ENCODE measurements at places on chromosomes 7 and 10. TPM values are rescaled to one million over a fixed set of nuclear protein-coding genes. Genes with fewer than 3 reads are reported as not detected.

RET gene
- total RNA-seq: 2.5 TPM

KCNIP2 gene
- 9.0 TPM for total RNA-seq

DNA sequence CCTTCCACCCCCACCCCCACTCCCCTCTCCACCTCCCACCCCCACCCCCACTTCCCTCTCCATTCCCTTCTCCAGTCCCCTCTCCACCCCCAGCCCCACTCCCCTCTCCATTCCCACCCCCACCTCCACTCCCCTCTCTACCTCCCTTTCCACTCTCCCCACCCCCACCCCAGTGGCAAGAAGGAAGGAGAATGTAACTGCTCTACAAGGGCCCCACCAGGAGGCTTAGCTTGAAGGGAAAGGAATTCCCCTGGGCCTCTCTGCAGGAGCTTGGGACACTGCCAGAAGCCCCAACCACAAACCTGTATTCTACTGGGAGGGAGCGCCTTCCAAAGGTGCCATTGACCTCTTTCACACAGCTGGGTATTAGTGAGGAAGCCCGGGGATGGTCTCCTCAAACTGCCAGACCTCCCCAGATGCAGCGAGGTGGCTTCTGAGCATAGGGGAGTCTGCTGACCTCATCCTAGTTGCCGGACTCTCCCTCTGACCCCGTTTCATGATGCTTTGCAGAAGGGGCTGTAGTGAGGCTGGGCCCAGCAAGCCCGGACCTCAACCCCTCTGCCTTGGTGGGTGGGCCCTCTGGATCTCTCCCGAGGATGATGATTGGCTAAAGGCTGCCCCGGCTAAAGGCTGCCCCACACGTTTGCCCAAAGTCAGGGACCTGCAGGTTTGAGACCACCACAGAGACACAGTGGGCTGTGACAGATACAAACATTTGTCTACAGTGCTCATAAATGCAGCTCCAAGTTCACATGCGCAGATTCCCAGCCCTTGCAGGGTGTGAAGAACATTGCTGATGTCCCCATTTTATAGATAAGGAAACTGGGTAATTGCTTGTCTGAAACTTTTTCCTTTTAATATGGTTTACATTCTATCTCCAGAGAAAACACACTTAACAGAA lies 2.9 kb downstream of the DEPP1 start:
- H3K27ac ChIP-seq: peak overlapping the region; percentile 11
- peaks cover 4% of the 10 kb centered on the region for H3K36me3 ChIP-seq
- no peaks in the 10 kb centered on the region for H3K27me3 ChIP-seq
- DNase-seq: peak; percentile 79
- H3K4me1 ChIP-seq: no peaks in the 10 kb centered on the region

GRCh38 chr7:26284477-26284876 lies 7.2 kb upstream of the SNX10 start:
- no peaks in the 10 kb centered on the region for H3K36me3 ChIP-seq
- H3K27ac ChIP-seq: no peak overlapping the region
- no peak overlapping the region for H3K4me3 ChIP-seq

GRCh38 chr10:50384238-50384637 lies 132.9 kb upstream of the ASAH2 start:
- no peaks in the 10 kb centered on the region for H3K27me3 ChIP-seq
- H3K4me1 ChIP-seq: peaks cover 5% of the 10 kb centered on the region
- DNase-seq: no peak

- no peaks in the 10 kb centered on the region for H3K4me1 ChIP-seq
- no peaks in the 10 kb centered on the region for H3K36me3 ChIP-seq
- H3K4me3 ChIP-seq: no peak overlapping the region
- no peak overlapping the region for H3K27ac ChIP-seq
- H3K27me3 ChIP-seq: no peaks in the 10 kb centered on the region
- DNase-seq: no peak
These were observed 25.9 kb upstream of the YAE1 start for GRCh38 chr7:39540320-39540719.

ADRA2A gene
- 11.5 TPM for total RNA-seq

GRCh38 chr10:92291921-92292845 lies 1.2 kb downstream of the MARCHF5 start:
- no peaks in the 10 kb centered on the region for H3K4me1 ChIP-seq
- H3K27ac ChIP-seq: peak overlapping the region; percentile 25
- H3K27me3 ChIP-seq: no peaks in the 10 kb centered on the region
- no peak for DNase-seq

- H3K36me3 ChIP-seq: no peaks in the 10 kb centered on the region
- no peak overlapping the region for H3K27ac ChIP-seq
- H3K4me1 ChIP-seq: no peaks in the 10 kb centered on the region
- peak; percentile 88 for DNase-seq
These were observed 33.0 kb downstream of the EN2 start for GRCh38 chr7:155490697-155491628.

DNA sequence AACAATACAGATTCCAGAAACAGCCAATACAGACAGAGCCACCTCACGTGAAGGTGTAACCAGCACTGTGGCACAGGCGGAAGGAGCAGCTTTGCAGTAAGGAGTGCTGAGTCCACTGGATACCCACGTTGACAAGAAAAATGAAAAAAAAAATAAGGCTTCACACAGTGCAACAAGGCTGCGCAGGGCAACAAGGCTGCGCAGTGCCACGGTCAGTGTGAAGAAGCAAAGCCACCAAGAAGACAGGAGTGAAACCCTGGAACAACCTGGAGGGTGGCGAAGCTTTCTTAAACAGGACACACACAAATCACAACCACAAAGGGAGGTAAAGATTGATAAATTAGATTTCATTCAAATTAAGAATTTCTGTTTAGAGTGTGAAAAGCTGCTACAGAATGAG lies 204.0 kb downstream of the MAD1L1 start:
- H3K36me3 ChIP-seq: no peaks in the 10 kb centered on the region
- H3K27me3 ChIP-seq: no peaks in the 10 kb centered on the region
- H3K4me3 ChIP-seq: no peak overlapping the region

GRCh38 chr7:42628054-42628453 lies 283.8 kb downstream of the C7orf25 start:
- H3K27ac ChIP-seq: no peak overlapping the region
- DNase-seq: no peak
- no peak overlapping the region for H3K4me3 ChIP-seq
- no peaks in the 10 kb centered on the region for H3K27me3 ChIP-seq
- H3K4me1 ChIP-seq: peaks cover 2% of the 10 kb centered on the region
- no peaks in the 10 kb centered on the region for H3K36me3 ChIP-seq

DNA sequence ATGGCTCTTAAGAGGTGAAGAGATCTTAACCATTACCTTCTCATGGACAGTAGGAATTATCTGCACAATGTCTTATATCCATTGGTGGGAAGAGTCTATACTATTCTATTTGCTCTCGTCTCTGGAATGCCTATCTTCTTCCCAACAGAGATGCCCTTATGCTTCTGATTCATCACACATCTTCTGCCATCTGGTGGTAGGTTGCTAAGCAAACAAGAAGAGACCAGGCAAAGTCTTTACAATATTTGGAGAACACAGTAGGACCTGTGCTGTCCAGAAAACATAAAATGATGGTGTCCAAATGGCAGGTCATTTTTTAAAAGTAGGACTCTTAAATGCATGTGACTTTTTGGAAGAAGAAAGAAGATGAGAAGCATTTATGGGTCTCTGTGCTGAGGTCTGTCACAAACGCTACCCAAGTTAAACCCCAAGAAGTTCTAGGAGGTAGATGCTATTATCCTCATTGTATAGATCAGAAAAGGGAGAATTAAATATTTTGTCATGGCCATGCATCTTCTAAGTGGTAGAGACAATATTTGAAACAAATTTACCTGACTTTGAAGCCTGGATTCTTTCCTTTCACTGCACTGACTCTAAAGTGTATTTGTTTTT lies 67.8 kb upstream of the NXPH1 start:
- no peaks in the 10 kb centered on the region for H3K36me3 ChIP-seq
- no peak overlapping the region for H3K4me3 ChIP-seq
- DNase-seq: no peak
- no peak overlapping the region for H3K27ac ChIP-seq
- H3K27me3 ChIP-seq: no peaks in the 10 kb centered on the region

- no peak overlapping the region for H3K4me3 ChIP-seq
- H3K27ac ChIP-seq: no peak overlapping the region
- peaks cover 4% of the 10 kb centered on the region for H3K36me3 ChIP-seq
- no peaks in the 10 kb centered on the region for H3K4me1 ChIP-seq
- no peak for DNase-seq
These were observed 201.3 kb downstream of the SLC25A13 start for GRCh38 chr7:96120445-96121225.

SLC26A5 gene
- total RNA-seq: 0.57 TPM

- no peaks in the 10 kb centered on the region for H3K36me3 ChIP-seq
- H3K4me3 ChIP-seq: no peak overlapping the region
- DNase-seq: no peak
- H3K27ac ChIP-seq: no peak overlapping the region
- H3K4me1 ChIP-seq: no peaks in the 10 kb centered on the region
These were observed 1.5 kb downstream of the PAX2 start for GRCh38 chr10:100746784-100747455.

PRPS1L1 gene
- total RNA-seq: not detected

GRCh38 chr10:72309290-72310240 lies 35.8 kb downstream of the DDIT4 start:
- no peaks in the 10 kb centered on the region for H3K36me3 ChIP-seq
- H3K4me1 ChIP-seq: no peaks in the 10 kb centered on the region
- H3K4me3 ChIP-seq: no peak overlapping the region
- H3K27ac ChIP-seq: no peak overlapping the region
- no peaks in the 10 kb centered on the region for H3K27me3 ChIP-seq

DNA sequence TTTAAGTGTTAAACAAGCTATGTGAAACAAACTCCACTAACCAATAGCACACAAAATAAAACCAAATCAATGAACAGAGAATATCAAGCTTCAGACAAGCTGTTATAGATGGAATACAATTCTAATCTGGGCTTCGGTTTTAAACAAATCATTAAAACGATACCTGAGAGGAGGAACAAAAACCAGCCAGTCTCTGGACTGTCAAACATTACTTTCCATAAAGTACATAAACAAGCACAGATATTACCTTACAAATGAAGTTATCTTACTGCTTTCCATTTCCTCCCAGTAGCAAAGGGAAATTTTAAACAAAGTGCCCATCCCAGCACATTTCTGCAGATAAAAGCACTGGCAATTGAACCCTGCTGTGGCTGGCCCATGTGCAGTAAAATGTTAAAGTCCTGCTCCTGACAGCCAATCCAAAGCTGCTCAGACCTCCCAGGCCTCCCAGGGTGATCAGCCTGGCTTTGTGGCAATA lies 128.0 kb downstream of the NRCAM start:
- no peaks in the 10 kb centered on the region for H3K27me3 ChIP-seq
- H3K4me3 ChIP-seq: no peak overlapping the region
- H3K27ac ChIP-seq: no peak overlapping the region

- DNase-seq: no peak
- no peaks in the 10 kb centered on the region for H3K4me1 ChIP-seq
- no peaks in the 10 kb centered on the region for H3K36me3 ChIP-seq
- no peak overlapping the region for H3K27ac ChIP-seq
- H3K4me3 ChIP-seq: no peak overlapping the region
- no peaks in the 10 kb centered on the region for H3K27me3 ChIP-seq
These were observed 58.8 kb downstream of the TSPAN12 start for GRCh38 chr7:120799147-120799546.

All from aorta (tissue), 5 donors.